Sigmoid colon (tissue), 7 donors: ENCODE measurements at places on chromosomes 2 and 18. TPM values are rescaled to one million over a fixed set of nuclear protein-coding genes. Genes with fewer than 3 reads are reported as not detected.

- DNase-seq = no peak
Measured at GRCh38 chr2:152161598-152161997, 14.0 kb downstream of the STAM2 start.

DNA sequence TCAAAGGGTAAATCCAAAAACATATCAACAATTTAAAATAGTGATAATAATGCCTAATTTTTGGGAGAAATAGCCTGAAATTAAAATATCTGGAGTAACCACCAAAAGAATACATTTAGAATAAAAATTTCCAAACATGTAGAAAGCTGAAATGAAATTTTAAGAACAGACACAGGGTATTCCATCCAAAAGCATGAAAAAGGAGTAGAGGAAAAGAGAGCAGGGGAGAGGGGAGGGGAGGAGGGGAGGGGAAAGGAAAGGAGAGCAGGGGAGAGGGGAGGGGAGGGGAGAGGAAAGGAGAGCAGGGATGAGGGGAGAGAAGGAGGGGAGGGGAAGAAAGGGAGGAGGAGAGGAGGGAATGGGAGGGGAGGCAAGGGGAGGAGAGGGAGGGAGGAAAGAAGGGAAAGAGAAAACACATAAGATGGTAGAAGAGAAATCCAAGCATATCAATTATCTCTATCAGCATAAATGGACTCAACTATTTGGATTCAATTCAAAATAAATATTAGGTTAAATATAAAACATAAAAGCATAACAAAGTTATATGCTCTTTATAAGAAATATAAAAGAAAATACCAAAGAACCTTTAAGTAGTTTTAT is 141.1 kb downstream of the ZNF385B start:
- DNase-seq = no peak

GRCh38 chr2:51710222-51710621 is 678.3 kb upstream of the NRXN1 start:
- no peak for DNase-seq

STEAP3 gene
- total RNA-seq = 2.8 TPM

NGEF gene
- not detected for total RNA-seq
